ENCODE measurements at places on chromosomes 2 and 18. TPM values are rescaled to one million over a fixed set of nuclear protein-coding genes. Genes with fewer than 3 reads are reported as not detected.

SEC11C gene
- total RNA-seq: 45.2 TPM

TBR1 gene
- 95.6 TPM for total RNA-seq

ABCB11 gene
- total RNA-seq: 0.25 TPM

TRIM54 gene
- total RNA-seq: not detected

ZNF385B gene
- total RNA-seq: 2.5 TPM

GPR45 gene
- 1.7 TPM for total RNA-seq

CCDC178 gene
- total RNA-seq: 1.2 TPM

DYSF gene
- 1.5 TPM for total RNA-seq

ZNF892 gene
- total RNA-seq: 31.0 TPM

CCDC195 gene
- not detected for total RNA-seq

C2orf80 gene
- 26.6 TPM for total RNA-seq

MOGAT1 gene
- total RNA-seq: not detected

SPDYA gene
- total RNA-seq: 1.5 TPM

LAMA3 gene
- 2.5 TPM for total RNA-seq

MC2R gene
- not detected for total RNA-seq

ASXL2 gene
- 5.9 TPM for total RNA-seq

ARHGAP28 gene
- 16.2 TPM for total RNA-seq

SNORC gene
- 0.74 TPM for total RNA-seq

PMAIP1 gene
- 0.98 TPM for total RNA-seq

C2orf81 gene
- 1.2 TPM for total RNA-seq

ESCO1 gene
- 30.7 TPM for total RNA-seq

ACVR1C gene
- total RNA-seq: 4.2 TPM

BCL11A gene
- total RNA-seq: 89.5 TPM

KIAA2012 gene
- total RNA-seq: 0.98 TPM

AKAIN1 gene
- total RNA-seq: 2.5 TPM

CD207 gene
- total RNA-seq: not detected

STPG4 gene
- total RNA-seq: 0.49 TPM

FBXO41 gene
- total RNA-seq: 30.0 TPM

RIT2 gene
- 16.0 TPM for total RNA-seq

NEUROD1 gene
- total RNA-seq: 7.1 TPM

EVX2 gene
- total RNA-seq: not detected

TLX2 gene
- total RNA-seq: not detected

WDCP gene
- 17.7 TPM for total RNA-seq

SCG2 gene
- 81.9 TPM for total RNA-seq

GPR155 gene
- 15.2 TPM for total RNA-seq

PFN4 gene
- total RNA-seq: 0.98 TPM

CYRIA gene
- total RNA-seq: 189 TPM

TUBA4B gene
- not detected for total RNA-seq

CEBPZOS gene
- total RNA-seq: 24.6 TPM

ALPP gene
- total RNA-seq: not detected

MC5R gene
- 0.25 TPM for total RNA-seq

RTKN gene
- 3.4 TPM for total RNA-seq

NR4A2 gene
- 6.1 TPM for total RNA-seq

SEPTIN2 gene
- total RNA-seq: 202 TPM

FHOD3 gene
- total RNA-seq: 41.6 TPM

M1AP gene
- total RNA-seq: not detected

SLC25A12 gene
- total RNA-seq: 51.6 TPM

PLEKHA3 gene
- 14.8 TPM for total RNA-seq

IL36A gene
- not detected for total RNA-seq

FAP gene
- 2.0 TPM for total RNA-seq

IL36G gene
- total RNA-seq: not detected

EPB41L3 gene
- 39.3 TPM for total RNA-seq

HOXD3 gene
- not detected for total RNA-seq
